Stimulated activated CD8-positive, alpha-beta memory T cell treated with anti-CD3 and anti-CD28 coated beads, Interleukin-4, amount 100 ng/mL, for 1 hour (primary cell): ENCODE measurements at places on chromosomes 7 and 10.

GRCh38 chr7:43460733-43461348 lies 122.1 kb upstream of the STK17A start:
- no peak for DNase-seq

DNA sequence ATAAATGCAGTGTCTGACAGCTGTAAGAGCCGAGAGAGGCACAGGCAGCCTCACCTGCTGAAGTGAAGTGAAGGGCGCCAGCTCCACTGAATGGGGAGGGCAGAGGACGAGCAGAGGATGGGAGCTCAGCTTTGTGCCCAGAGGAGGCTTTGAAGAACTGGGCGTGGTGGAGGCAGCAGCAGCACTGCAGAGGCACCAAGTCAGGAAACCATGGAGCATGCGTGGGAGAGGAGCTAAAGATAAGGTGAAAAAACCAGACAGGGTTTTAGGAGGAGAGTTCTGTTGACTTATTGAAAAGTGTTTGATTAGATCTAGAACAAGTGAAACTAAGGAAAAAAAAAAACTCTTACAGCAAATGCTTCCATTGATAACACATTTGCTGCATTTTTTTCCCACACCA lies 216.4 kb downstream of the CXCL12 start:
- DNase-seq: no peak

DNA sequence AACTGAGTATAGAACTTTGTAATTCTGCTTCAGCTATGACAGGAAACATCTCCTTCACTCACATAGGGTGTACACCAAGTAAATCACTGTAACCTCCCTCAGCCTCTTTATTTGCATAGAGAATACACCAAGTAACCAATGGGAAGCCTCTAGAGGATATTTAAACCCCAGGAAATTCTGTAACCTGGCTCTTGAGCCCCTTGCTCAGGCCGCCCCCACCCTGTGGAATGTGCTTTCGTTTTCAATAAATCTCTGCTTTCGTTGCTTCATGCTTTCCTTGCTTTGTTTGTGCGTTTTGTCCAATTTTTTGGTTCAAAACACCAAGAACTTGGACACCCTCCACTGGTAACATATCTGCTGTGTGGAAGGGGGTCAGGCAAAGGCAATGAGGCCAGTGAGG lies 60.2 kb downstream of the CLRN3 start:
- no peak for DNase-seq

DNA sequence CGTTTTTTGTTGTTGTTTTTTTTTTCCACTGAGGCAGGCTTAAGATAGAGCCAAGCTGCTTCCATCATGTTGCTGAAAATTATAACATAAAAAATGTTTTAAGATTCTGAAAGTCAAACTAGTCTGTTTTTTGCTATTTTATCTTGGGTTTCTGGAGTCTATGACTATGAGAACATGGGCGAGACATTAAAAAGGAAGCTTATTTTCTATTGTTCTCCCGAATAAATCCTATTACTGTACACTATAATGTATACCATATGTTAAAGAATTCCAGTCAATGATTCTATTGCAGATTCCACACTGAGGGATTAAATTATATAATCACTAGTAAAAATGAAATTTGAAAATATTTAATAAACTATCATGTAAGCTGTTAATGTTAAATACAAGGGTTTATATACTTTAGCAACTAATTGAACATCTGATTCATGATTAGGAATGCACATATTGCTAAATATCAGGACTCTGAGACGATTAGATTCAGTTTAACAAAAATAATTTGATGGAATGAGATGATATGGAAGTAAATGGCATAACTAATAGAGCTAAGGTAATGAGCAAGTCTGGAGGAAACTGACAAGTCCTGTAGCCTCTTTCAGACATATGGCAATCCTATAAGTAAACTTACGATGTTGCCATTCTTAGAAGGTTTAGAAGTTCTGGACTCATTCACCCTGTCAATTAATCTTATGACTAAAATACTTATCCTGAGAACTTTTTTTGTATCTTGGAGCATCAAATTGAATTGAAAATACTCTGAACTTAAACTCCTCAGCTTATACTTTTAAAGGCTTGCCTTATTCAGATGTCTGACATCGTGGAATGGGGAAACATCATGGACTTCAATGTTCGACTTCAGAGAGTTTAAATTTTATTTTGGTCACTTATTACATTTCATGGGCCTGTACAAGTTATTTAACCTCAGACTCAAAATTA lies 294.8 kb upstream of the DGKB start:
- no peak for DNase-seq

- DNase-seq: no peak
Measured at GRCh38 chr7:26295015-26295414, 3.4 kb downstream of the SNX10 start.

- DNase-seq: no peak
Measured at GRCh38 chr10:120538091-120538490, 81.1 kb downstream of the PLPP4 start.

DNA sequence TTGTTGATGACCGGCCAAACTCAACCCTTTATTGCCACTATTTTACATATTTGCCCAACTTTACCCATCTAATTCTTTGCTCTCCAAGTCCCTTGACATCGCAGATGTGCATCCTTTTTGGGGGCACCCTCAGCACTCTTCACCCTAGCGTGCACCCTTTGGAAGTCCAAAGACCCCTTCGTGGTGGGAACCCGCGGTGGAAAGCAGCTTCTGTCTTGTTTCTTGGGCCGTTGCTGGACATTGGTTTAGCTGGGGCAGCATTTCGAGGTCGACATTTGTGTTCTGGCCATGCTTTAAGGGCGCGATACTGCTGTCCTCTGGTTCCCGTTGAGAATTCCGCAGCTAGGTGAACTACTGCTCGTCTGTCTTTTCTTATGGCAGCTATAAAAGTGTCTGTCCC lies 326 bp upstream of the PAPOLB start:
- no peak for DNase-seq
